Dorsolateral prefrontal cortex (tissue), 122 donors: ENCODE measurements at places on chromosomes 2 and 18.

DNA sequence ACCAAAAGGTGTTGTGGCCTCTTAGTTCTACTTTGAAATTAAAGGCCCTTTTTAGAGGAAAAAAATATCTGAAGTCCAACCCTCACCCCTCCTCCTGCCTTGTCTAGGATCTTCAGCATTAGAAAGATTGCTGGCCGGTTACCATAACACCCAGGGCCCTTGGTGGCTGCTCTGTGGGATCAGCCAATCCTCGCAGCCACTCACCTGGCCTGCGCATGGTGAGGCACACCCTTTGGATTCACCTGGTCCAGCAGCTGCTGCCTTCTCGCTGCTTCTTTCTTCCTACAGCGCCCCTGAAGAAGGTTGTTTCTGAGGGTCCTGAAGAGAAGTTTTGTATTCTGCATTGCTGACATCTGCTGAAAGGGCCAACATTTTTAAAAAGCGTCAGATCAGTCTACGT, 25.2 kb downstream of the DYTN start:
- DNase-seq, result no peak

DNA sequence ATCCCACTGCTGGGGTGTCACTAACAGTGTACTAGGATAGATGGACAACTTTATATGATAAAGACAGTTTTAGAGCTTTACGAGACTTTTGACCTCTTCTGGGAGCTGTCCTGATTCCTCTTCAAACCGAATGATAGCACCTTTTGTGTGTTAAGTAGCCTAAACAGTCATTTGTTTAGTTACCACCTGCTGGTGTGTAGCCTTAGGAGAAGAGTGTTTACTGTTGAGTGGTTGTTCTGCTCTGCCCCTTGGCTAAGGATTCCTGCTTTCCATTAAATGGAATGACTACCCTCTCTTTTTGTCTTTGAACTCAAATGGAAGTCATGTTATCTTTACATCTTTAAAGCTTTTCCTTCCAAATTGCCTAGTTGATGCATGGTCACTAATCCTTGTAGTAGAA, 28.0 kb upstream of the MGAT5 start:
- no peak for DNase-seq

GRCh38 chr2:238409341-238410199, 17.2 kb upstream of the ASB1 start:
- DNase-seq, result no peak

DNA sequence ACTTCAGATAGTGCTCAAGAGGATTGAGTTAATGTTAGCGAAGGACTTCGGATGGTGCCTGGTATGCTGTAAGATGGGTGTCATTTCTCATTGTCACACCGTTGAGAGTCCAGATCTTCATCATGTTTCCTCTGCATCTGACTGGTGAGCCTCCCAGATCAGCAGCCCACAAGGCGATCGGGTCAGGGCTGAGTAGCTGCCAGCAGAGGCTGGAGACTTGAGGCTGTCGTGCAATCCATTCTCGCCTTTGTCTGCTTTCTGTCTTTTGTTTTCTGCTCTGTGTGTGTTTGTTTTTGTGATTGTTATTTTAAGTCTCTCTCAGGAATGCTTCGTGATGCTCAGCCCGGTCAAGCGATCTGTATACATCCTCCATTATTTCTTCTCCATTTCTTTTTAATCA, 95.8 kb downstream of the TGOLN2 start:
- DNase-seq, result no peak

DNA sequence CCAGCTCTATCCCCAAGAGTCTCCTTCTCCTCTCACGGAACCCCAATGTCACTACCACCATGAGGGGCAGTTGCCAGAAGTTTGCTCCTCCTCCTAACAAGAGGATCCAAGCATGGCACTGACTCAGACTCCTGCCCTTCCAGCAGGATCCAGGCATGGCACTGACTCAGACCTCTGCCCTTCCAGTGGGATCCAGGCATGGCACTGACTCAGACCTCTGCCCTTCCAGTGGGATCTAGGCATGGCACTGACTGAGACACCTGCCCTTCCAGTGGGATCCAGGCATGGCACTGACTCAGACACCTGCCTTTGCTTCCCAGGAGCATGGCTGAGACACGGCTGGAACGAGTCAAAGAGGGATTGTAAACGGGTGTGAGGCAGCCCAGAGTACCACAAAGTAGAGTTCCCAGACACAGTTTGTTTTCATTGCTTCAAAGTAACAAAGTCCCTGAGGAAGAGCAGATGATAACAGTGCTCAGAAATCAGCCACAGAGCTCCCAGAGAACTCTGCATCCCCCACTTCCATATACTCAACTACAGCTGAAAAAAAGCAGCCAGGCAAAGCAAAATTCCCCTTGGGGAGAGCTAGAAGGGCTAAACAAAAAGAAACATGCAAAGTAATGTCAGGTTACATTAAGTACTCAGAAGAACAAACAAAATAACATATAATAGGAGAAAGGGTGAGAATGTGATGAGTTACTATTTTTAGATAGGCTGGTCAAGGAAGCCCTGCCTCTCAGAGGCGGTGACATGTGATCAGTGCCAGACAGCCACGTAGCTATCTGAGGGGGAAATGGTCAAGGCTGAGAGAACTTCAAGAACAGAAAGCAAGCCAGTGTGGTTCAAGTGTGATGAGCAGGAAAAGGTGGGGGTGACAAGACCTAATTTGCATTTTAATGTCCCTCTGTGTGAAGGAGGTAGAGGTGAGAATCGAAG, 3.0 kb downstream of the BUB1 start:
- DNase-seq, result no peak
